ENCODE measurements at places on chromosomes 3 and 15.

DNA sequence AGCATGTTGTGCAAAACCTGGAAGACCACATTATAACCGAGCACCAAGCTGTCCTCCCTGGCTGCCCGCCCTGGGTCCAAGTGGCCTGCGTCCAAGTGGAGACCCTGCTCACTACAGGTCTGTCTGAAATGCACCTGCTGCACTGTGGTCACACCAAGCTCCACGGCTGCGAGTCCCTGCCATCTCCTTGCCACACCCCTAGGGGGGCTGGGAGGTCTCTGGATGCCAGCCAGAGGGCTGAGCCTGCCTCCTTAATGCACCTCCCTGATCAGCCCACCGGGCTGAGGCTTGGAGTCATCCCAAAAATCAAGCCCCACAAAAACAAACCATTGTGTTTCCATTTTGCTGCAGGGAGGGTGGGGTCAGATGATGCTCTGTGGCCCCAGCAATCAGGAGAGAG is 187.1 kb downstream of the MEGF11 start:
- no peak for DNase-seq

- DNase-seq: no peak
Observed at GRCh38 chr3:67648229-67648628, 6.2 kb downstream of the SUCLG2 start.

DNA sequence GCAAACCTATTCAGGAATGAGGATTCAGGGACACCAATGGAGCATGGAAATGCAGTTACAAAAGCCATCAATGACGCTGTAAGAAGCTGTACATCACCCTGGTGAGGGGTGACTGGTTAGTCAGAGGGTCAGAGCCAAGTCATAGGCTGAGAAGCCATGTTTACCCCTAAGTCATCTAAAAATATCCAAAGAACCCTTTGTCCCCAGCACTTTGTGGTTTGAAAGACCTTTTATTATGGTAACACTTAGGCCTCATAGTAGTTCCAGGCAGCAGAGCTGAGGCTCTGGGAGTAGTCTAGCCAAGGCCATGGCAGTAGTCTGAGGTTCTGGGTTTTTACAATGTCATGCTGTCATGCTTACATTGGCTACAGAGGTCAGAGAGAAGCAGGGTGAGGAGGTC is 131.2 kb downstream of the CTNNB1 start:
- no peak for DNase-seq

- DNase-seq: peak; percentile 63
Observed at GRCh38 chr3:58008141-58009025, at the start of gene FLNB. Gene FLNB (plus strand): TSS chr3:58008422. CDS start chr3:58008565, 143 bp downstream.

- DNase-seq: no peak
Observed at GRCh38 chr3:22627993-22628499, 575.1 kb upstream of the UBE2E2 start.

GRCh38 chr3:4680871-4681300 is 187.7 kb downstream of the ITPR1 start:
- no peak for DNase-seq

DNA sequence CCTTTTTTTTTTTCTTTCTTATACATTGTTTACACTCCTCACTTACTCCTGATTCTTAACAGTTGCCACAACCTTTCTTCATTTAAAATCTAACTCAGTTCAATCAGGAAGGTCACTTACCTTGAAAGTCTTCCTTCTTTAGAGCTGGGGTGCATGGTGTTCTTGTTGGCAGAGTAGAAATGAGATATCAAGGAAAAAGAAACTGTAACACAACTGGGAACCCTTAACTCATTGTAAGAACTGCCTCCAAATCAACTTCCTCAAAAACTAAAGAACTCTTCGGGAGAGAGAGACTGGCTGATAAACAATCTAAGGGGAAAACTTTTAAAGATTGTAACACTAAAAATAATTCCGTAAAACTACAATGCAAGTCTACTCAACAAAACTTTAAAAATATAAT is 1.4 kb upstream of the APPL1 start:
- no peak for DNase-seq

DNA sequence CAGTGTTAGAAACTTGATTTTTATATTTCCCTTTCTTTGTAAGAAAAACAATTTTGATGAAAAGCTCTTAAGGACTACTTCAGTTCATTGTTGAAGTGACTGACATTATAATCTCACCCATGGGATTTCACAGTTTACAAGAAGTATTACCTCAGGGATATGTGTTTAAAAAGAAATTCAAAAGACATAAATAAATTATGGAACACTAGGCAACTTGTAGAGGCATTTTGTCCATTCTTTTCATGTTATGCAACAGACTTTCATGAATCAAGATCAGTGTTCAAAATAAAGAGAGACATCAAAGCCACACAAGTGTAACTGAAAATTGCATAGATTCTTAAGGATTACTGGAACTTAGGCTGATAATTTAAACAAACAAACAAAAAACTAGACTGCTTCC is 196.8 kb upstream of the AGTR1 start:
- no peak for DNase-seq

DNA sequence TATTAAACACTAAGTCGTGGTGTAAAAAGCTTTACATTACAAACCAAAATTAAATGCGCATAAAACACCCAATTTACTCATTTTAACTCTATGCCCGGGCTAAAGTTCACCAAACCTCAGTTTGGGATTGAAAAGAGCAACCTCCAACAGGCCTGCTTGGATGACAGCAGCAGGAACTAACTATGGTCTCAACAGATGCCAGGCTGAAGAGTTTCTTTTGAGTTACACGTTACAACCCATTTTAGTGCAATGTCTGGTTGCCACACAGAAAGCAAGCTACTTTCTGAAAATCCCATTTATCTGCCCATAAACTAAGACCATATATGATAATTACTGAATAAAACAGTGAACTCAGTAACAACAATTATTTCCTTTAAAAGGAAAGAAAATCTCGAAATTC is 2.2 kb downstream of the SATB1 start:
- DNase-seq: no peak

DNA sequence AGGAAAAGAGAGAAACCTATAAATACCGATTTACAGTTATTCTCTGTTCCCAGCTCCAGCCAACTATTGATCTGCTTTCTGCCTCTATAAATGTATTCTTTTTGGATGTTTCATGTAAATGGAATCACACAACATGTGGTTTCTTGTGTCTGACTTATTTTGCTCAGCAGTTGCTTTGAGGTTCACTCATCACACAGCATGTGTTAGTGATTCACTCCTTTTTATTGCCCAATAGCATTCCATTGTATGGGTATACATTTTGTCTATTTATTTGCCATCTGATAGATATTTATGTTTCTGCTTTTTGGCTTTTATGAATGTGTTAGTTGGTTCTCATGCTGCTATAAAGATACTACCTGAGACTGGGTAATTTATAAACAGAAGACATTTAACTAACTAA is 23.6 kb downstream of the CCR1 start:
- DNase-seq: no peak

- DNase-seq: no peak
Observed at GRCh38 chr3:148202386-148202785, 495.3 kb upstream of the AGTR1 start.

- DNase-seq: no peak
Observed at GRCh38 chr3:52004163-52004787, 8.6 kb upstream of the RPL29 start.

GRCh38 chr3:46524832-46525231 is 27.1 kb downstream of the RTP3 start:
- no peak for DNase-seq

GRCh38 chr15:48582452-48583247 is 62.9 kb downstream of the FBN1 start:
- no peak for DNase-seq

GRCh38 chr3:158128755-158129154 is 18.9 kb downstream of the RSRC1 start:
- no peak for DNase-seq

- no peak for DNase-seq
Observed at GRCh38 chr3:55490276-55490913, 3.3 kb upstream of the WNT5A start.

- DNase-seq: no peak
Observed at GRCh38 chr3:30188713-30189112, 417.7 kb upstream of the TGFBR2 start.

DNA sequence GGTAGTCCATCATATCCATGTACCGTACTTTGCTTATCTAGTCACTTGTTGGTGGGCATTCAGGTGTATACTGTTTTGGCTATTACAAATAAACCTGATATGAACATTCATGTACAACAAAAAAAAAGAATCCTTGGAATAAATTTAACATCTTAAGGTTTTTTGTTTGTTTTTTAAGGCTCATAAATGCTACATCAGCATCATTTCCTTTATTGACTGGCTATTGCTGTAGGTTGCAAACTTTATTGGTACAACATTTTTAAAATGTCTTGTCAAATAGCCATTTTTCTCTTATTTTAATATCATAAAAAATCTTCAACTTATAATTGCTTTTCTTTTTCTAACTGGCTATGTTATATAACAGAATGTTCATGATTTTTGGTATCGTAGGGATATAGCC is 16.2 kb downstream of the DHFR2 start:
- DNase-seq: no peak

DNA sequence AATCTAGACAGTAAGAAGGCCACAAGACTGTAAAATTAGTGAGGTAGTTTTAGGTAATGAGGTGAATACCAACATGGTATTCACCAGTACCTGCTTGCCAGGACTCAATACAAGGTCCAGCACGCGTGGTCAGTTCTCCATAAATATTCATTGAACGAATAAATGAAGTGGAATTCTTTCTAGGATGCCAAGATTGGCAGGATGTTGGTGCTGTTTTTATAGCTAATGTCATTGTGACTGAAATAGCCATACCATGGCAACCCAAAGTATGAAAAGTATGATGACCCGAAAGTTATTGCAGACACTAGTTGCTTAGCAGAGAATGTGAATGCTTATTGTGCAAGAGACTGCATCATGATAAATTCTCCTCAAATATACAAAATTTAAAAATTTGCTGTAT is 307.2 kb downstream of the KCNH8 start:
- DNase-seq: no peak

- no peak for DNase-seq
Observed at GRCh38 chr3:46882377-46883053, 5.0 kb downstream of the PTH1R start.

DNA sequence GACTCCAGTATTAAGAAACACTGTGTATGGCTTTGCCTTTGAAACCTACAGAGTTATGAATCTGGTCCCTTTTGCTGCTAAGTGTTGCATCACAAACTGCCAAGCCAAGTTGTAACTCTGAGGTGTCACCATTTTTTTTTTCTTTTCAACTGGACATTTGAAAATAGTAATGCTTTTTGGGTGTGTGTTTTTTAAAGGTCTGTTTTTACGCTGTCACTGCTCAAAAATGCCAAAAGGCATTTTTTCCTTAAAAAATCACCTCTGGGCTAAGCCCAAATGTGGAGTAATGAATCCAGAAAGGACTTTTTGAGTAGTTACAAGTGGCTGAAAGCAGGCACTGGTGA is 9.5 kb downstream of the SMAD3 start:
- DNase-seq: no peak

DNA sequence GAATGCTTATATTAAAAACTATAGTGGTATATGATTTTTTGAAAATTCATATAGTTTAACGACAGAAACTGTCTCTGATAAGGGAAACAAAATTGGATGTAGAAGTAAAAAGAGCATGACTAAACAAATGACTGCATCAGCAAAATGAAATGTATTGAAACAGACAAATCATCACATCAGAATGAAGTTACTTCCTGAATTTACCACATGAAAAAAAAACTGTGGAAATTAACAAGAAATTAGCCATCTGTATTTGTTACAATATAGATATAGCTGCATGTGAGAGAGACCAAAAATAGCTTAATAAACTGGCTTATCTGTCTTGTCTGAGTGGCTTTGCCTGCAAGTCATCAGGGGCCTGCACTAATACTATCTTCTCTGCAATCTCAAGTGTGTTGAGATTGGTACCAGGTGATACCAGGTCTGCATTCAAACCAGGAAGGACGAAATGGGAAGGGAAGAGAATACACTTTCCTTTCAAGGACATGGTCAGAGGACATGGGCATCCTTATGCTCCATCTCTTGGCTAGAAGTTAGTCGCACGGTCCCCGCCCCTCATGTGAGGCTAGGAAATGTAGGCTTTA is 388.7 kb downstream of the GRM7 start:
- DNase-seq: no peak

- DNase-seq: no peak
Observed at GRCh38 chr3:132386259-132386658, 31.0 kb upstream of the DNAJC13 start.

DNA sequence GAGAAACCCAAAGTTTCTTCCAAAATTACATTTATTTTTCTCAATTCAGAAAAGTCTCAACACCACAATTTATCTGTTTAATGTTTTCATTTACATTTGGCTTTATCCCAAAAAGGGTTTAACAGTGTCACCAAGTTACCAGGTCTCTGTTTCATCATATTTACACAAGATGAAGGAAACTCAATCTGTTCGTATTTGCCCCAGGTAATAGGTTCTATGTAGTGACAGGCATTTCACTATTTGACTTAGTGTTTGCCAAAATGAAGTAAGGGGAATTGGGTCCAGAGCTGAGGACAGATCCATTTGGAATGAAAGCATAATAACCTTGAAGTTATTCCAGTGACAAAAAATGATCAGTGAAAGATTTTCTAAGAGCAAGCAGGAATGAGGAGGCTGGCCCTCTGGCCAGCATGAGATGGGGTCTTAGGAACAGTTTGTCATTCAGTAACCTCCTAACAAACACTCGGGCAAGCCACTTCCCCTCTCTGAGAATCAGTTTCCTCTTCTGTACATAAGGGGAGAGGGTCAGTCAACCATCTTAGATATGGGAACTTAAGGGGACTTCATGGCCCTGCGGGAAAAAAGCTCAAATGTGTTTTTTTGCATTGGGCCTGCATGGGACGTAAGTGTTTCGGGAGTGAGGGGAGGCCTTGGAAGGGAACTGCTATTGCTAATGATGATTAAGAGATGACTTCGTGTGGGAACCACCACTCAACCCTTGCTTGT is 31.8 kb downstream of the UMPS start:
- DNase-seq: no peak

GRCh38 chr3:122014741-122015140 is 7.3 kb downstream of the ILDR1 start:
- no peak for DNase-seq

DNA sequence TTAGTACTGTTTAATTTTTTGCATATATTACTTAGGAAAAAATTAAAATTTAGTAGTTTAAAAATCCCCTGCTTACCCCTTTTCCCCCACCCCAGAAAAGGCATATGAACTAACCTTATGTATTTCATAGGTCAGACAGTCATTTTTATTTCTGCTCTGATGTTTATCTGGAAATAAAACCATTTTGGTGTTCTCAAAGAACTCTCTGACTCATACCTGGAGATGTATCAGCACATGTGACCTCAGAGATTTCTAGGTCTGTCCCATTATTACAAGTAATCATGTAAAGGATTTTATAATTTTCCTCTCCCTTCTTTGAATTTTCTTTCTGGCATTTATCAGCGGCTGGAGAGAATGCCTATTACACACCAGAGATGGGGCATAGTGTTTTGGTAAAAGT is 14.1 kb upstream of the CCR8 start:
- DNase-seq: no peak

Measured in stimulated activated CD8-positive, alpha-beta memory T cell treated with anti-CD3 and anti-CD28 coated beads, Interleukin-4, amount 100 ng/mL, for 1 hour (primary cell).